ENCODE measurements at places on chromosomes 12 and 14. TPM values are rescaled to one million over a fixed set of nuclear protein-coding genes. Genes with fewer than 3 reads are reported as not detected.

AQP6 gene
- not detected for total RNA-seq

PAH gene
- total RNA-seq: not detected

WNT5B gene
- not detected for total RNA-seq

ACACB gene
- total RNA-seq: 11.2 TPM

B4GALNT3 gene
- 2.8 TPM for total RNA-seq

NR1H4 gene
- not detected for total RNA-seq

TEX52 gene
- total RNA-seq: 0.29 TPM

BICDL1 gene
- total RNA-seq: 107 TPM

PLEKHA5 gene
- 3.2 TPM for total RNA-seq

TMEM263 gene
- 46.5 TPM for total RNA-seq

KRT75 gene
- total RNA-seq: not detected

SLC39A5 gene
- total RNA-seq: 0.54 TPM

STXBP6 gene
- total RNA-seq: not detected

RDH12 gene
- not detected for total RNA-seq

KERA gene
- not detected for total RNA-seq

ESYT1 gene
- 160 TPM for total RNA-seq

MYG1 gene
- total RNA-seq: 70.9 TPM

ARG2 gene
- total RNA-seq: 9.9 TPM

KRT77 gene
- total RNA-seq: not detected

AKAP5 gene
- 1.6 TPM for total RNA-seq

GYS2 gene
- total RNA-seq: not detected

TSPAN11 gene
- not detected for total RNA-seq

MMP14 gene
- total RNA-seq: 1.9 TPM

C14orf180 gene
- total RNA-seq: not detected

FBRSL1 gene
- total RNA-seq: 41.4 TPM

ABCC9 gene
- not detected for total RNA-seq

B4GALNT1 gene
- total RNA-seq: 1.4 TPM

All from activated CD8-positive, alpha-beta T cell treated with anti-CD3 and anti-CD28 coated beads for 36 hours (primary cell).